ENCODE measurements at places on chromosomes 1 and 21.

DNA sequence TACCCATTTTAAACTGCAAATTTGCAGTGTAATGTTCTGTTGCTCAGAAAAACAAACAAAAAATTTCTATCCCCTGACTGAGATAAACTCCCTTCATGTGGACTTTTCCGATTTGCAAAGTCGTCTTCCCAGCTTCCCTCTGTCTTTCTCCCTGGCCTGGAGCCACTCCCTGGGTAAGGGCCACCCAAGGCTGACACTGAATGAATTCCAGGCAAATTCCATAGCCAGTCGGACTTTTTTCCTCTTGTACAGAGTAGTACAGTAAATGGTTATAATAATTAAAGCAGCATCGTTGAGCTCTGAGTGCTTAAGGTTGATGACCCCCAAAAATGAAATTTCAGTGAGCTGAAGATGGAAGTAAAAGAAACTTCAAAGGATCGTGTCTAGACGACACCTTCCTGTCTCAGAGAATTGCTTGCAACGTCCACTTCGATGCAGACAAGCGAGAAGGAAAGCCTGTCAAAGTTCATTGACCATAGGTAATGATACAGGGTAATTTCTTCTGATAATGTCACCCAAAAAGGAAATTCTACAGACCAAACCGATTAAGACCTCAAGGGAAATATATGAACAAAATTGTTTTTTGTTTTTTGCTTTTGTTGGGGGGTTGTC lies 33.6 kb upstream of the LHX8 start:
- no peak for DNase-seq

GRCh38 chr1:231385416-231385748 lies 36.7 kb downstream of the EGLN1 start:
- no peak for DNase-seq

DNA sequence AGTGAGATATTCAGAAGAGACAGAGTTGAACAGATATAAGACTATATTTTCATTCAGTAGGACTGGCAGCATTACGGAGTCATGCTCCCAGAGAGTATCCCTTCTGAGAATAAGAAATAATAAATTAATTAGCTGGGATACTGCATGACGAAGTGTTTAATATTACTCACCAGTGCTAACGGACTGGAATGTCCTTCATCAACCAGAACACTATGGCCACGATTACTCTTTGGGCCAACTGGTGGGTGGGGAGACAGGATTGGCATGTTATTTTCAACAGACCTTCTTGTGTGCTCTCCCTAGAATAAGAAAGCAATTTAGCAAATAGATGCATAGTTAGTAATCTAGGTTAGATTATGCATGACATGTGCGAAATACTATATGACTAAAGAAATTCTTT lies 32.4 kb downstream of the ERICH3 start:
- DNase-seq = no peak

DNA sequence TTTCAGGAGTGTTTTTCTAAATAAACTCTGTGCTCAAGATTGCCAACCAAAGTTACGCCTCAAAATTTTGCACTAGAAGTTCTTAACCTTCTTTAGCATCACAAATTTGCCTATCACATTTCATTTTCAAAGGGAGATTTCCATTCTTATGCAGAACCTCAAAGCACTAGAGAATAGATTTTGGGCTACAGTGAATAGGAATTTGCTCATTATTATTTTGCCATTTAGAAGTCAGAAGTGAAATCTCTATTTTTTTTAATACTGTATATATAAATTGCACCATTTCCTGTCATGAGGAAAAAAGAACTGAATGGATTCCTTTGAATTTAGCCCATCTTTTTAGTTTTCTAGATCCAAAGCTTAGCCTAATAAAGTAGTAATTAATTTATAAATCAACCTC lies 796.4 kb downstream of the ADGRL2 start:
- no peak for DNase-seq

GRCh38 chr1:24865587-24865986 lies 64.5 kb downstream of the RUNX3 start:
- no peak for DNase-seq

DNA sequence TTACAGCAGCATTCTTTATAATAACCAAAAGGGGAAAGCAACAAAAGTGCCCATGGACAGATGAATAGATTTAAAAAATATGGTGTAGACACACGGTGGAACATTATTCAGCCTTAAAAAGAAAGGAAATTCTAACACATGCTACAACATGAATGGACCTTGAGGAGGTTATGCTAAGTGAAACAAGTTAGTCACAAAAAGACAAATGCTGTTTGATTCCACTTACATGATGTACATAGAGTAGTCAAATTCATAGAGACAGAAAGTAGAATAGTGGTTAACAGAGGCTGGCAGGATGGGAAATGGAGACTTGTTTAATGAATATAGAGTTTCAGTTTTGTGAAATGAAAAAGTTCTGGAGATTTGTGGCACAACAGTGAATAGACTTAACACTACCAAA lies 151.4 kb downstream of the CYYR1 start:
- no peak for DNase-seq

DNA sequence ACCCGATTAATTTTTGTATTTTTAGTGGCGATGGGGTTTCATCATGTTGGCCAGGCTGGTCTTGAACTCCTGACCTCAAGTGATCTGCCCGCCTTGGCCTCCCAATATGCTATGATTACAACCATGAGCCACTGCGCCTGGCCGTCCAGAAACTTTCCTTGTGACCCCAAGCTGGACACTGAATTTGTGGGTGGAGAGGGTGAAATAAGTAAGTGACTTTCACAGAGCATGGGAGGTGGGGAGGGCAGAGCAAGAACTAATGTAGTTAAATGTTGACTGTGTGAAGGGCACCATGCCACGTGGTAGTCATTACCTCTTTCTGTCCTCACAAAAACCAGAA lies 2.7 kb upstream of the UTP11 start:
- DNase-seq = no peak

DNA sequence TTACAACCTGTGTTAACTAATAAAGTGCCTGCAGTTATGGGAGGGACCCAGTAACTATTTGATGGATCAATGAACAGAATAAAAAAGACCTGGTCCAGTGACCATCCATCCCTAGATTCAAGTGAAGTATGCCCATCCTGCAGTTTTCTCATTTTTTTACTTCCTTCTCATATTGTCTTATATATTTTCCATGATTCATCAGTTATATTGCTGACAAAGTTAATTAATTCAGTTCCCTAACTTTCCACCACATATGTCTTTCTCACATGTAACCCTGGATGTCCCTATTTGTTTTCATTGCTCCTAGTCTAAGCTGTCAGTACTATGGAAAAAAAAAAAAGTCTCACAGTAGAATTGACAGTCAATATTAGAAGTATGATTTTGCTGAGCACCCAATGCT lies 64.3 kb downstream of the ITGB3BP start:
- no peak for DNase-seq

- no peak for DNase-seq
Measured at GRCh38 chr1:211944733-211945500, 90.4 kb downstream of the INTS7 start.

- DNase-seq = no peak
Measured at GRCh38 chr1:104733866-104734265, 984.2 kb downstream of the AMY1C start.

- DNase-seq = no peak
Measured at GRCh38 chr1:118204648-118205047, 19.6 kb upstream of the SPAG17 start.

DNA sequence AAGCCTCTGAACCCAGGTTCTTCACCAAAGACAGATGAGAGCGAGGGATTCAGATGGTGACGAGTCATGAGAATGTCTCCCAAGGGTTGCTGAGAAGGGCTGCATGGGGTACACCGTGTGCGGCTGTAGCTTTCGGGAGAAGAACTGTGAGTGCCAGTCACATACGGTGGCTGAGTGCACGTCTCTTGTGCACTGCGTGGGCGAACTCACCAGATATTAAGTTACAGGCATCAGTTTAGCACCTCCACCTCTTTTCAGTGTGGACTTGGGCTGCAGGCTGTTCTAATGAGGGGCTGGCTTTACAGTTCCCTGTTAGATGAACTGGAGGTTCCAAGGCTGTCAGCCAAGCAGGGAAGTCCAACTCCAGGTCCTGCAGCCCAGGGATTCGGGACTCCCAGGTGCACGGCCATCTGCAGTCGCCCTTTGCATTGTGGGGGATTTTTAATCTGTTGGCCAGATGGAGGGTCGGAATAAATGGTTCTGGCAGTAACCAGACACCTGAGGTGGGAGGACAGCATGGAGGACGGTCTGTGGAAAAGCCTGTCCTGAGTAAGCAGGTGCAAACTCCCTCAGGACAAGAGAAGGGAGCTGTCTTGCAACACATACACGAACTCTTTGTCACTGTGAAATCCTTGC lies 26.5 kb upstream of the AVPR1B start:
- DNase-seq = no peak

DNA sequence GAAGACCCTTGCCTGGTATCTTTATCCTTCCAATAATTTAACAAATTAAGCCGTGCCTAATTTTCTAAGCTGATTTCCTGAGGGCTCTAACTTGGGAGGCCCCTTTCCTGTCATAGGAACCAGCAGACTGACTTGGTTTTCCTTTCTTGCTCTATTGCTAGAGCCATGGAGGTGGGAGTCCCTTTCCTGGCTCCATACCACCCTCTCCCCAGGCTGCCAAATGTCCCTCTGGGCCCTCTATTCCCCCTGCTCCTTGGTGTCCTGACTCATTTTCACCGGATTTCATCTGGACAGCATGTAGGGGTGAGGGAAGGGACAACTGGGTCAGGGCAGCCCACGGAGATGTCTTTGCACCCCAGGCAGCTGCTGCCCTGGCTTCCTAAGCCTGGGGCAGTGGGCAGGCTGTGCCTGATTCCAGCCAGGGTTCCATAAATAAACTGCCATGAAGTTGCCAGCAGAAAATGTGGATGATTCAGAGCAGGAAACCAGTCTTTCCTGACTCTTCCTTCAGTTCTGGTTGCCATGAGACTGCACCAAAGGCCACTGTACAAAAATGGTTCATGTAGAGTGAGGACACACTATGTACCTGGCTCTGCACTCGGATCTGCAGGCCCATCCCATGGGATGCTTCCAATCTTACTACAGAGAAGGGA lies 38.0 kb upstream of the SERBP1 start:
- no peak for DNase-seq

DNA sequence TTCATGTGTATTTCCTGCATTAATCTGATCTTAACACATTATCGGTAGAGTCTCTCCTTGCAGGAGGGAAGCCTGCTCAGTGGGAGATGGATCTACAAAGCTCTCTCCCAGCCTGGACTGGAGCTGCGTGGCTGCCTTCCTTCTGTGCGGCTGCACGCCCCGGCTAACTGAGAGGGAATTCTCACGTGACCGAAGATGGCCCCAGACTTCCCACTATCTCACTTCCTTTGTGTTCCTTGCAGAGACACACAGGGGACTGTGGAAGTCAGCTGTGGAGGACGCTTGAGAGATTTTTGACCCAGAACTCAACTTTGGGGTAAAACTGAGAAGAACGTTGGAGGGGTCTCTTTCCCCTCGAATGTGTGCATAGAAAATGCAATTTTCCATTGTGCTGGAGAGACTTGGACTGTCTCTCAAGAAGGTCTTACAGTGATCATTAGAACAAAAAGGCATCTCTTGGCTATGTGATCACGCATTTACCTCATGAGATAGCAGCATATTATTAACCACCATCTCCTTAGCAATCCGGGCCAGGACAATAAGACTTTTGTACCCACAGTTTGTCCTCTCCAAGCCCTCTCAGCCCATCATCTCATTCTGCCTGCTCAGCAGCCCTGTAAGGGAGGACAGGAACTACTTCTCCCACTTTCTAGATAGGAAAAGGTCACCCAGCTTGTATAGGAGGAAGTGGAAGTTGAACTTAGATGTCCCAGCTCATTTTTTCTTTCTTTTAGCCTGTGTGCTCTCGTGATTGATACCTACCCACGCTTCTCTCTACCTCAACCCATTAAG lies 49.3 kb upstream of the TARBP1 start:
- no peak for DNase-seq

DNA sequence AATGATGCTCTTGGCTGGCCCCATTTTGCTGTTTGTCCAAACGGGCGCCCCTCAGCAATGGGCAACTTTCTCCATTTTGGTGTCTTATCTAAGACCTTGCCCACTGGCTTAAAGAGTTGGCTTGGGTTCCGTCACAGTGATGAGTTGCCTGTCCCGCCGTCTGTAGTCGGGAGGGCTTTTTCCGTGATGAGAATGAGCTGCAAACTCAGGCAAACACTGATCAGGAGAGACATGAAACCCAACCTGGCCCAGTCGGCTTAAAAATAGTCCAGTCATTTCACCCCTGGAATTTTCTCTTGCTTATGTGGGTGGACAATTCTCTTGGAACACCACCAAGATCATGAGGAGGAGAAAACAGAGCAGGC lies 79.3 kb downstream of the ST6GALNAC3 start:
- no peak for DNase-seq

DNA sequence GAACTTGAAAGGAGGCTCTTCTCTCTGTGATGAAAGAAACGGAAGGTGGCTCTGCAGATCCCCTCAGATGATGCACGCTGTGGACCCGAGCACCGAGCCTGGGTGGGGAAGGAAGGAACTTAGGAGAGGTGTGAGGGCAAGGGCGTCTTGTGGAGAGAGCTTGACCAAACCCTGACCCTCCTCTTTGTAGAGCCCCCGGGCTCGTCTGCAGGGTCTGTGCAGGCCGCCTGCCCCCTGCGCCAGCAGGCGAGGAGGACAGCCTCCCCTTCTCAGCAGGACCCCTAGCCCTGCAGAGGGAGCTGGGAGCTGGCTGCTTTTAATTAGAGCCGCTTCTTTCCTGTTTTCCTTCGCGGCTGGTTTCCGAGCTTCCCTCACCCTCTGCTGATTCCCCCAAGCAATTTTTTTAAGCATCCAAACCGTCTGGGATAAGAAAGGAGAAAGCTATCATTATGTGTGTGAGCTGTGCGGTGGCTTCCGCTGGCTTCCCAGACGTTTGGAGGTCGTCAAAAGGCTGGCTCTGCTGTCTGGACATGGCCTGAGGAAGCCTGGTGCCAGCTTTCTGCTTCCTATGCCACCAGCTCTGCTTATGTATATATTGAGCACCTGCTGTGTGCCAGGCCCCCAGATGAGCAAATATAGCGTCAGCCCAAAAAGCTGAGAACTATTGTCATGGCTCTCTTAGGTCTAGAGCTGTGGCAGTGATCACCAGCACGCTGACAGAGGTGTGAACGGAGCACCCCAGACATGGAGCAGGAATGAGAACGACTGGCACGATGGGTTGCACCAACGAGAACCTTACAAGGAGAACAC lies 160.2 kb upstream of the IRF2BP2 start:
- no peak for DNase-seq

DNA sequence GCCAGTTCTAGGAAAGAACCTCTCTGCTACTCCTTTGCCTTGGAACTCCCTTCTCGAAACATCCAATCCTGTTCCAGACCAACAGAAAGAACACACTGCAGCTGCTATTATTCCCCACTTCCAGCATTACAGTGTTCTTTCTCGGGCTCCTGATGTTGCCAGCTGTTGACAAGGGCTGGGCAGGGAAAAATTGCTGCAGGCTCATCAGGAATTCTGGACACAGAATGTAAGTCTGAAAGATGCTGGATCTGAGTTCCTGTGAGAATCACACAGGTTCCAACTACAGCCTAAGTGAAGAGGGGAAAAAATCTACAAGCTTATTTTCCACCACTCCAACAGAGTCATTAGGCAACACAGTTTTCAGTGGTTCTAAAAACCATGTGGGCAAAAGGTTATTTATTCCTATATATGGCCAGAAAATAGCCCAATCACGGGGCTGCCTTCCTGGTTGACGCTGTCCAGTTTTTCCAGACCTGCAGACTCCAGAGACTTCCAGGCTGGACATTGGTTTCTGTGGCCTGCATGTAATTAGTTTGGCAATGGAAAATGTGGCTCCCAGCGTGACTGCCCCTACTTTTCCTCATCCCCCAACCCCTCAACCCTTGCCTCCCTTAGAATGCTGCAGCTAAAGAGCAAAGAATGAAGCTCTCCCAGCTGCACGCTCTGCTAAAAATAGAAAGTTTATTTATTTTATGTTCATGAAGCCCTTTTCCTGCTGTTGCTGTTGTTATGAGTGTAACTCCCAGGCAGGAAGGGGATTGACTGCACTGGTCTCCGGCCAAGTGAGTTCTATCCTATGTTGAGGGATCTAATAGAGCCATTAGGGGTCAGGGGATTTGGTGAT lies 8.3 kb upstream of the KIAA0040 start:
- DNase-seq = no peak
